ENCODE measurements at places on chromosomes 2 and 18. TPM values are rescaled to one million over a fixed set of nuclear protein-coding genes. Genes with fewer than 3 reads are reported as not detected.

DNA sequence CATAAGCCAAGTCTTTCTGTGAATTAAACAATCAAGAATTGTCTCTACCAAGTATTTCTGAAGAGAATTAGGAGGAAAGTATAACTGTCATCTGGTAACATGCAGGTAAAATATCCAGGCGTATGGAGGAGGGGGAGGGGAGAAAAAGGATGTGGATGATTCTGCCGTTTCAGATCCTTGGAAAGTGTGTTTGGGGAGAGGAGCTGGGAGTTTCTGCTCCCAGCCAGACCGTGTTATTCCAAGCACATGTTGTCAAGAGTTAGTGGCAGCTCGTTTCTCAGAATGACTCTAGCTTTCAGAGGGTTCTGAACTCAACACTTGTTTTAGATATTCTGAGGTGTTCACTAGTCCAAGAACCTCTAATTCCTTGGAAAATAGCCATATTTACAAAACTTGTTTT, 137.6 kb downstream of the FAM124B start:
- DNase-seq = no peak

DNA sequence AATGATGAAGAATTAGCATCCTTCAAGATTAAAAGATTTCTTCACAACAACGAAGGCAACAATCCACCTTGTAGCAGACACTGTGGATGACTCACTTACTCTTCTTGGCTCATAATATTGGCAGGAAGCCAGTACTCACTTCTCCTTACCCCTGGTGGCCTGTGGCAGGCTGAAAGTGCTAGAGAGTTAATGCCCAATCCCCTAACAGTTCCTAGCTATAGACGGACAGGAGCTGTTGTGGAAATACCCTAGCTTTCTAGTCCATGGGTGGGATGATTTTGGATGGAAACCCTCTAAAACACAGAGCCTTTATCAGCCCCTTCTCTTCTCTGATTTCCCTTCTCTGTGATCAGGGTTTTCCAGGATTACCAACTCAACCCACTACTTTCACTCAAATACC, 128.6 kb upstream of the NYAP2 start:
- no peak for DNase-seq

The LRATD1 gene
- 2.8 TPM for total RNA-seq

GRCh38 chr2:105852066-105852465, 107.4 kb downstream of the NCK2 start:
- DNase-seq = no peak

- DNase-seq = no peak
Measured at GRCh38 chr2:8709611-8710010, 27.8 kb downstream of the ID2 start.

The GCKR gene
- total RNA-seq = not detected

DNA sequence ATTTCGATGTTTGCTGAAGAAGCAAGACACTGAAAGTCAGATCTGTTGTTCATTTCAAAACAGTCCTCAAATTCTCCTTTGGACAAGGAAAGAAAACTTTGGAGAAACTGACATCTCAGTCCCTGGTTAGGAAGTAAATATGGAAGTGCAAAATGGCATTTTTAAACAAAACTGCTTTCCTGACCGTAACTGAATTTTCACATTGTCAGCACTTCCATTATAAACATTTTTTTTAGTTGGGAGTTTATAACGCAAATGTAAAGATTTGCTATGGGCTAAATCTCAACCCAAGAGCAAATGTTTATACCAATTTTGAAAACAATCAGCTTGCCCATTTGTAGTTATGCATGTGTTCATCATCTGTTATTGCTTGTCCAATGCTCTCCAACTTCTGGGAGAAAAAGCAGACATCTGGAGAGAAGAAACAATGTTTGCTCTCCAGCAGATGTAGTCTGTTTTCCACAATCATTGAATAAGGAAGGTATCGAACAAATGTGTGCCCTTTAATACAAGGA, 520.1 kb downstream of the ARHGAP15 start:
- DNase-seq = no peak

DNA sequence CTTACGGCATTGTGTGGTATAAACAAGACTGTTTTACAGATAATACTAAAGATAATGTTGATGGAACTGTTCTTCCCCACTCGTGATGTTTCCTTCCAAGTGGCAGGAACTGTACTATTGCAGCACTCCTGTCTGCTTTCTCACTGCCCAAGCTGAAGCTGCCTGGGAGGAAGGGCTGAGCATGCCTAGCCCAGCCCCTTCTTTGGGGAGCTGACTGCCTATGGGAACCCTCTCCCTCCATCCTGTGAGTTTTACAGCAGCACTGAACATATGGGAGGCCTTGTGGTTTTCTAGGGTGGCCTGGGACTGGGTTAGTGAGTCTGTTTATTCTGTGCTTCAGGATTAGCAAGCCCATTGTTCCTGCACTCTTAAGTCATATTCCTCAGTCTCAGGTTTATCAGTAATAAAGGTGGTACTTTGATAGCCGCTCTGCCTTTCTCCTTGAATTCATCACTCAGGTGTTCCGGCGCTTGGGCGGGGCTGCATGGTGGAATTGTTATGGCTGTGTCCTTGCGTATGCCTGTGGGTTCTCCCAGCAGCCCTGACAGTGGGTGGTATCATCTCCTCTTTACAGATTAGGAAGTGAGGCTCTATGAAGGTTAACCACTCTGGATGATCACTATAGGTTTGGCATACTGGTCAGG, 379.7 kb downstream of the PTPRM start:
- no peak for DNase-seq
